ENCODE measurements at places on chromosomes 6 and 20.
A peak's percentile ranks its signal among the peaks of the same experiment; 100 is the strongest.

DNA sequence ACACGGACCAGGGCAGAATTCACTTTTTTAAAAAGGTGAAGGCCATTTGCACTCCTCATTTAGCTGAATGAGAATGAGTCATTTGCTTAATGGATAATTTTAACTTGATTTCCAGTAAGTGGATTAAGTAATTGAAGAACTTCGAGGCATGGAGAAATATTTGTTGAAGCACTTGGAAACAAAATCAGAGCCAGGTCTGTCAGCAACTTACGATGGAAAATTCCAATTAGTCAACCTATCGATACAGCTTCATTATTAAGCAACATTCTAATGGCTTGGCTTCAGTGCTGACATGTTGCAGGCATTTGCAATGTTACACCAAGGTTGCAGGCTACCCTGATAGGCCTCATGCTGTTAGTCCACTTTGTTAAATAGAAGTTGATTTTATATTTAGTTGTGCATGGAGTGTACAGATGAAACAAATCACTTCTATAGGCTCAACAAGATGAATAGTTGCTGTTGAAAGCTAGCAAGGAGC is 423.5 kb upstream of the SLC35B3 start:
- DNase-seq = no peak

DNA sequence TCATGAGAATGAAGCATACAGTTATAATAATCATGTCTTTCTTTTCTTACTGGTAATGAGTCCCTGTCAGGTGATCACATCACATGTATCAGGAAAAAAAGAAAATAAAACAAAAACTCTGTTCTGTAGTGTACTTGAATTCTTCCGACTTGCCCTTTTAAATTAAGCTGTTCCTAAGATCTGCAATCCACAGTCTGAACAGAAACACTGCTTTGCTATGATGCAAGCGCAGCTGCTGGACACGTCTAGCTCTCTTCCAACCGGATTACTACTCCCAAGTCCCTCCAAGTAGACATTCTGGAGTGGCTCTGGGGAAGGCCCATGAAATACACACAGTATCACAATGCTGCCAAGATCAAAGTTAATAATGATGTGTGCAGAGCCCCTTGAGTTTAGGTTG is 83.7 kb downstream of the FYN start:
- DNase-seq = no peak

GRCh38 chr6:154689493-154690255 is 43.5 kb upstream of the SCAF8 start:
- DNase-seq = no peak

GRCh38 chr6:112986321-112986720 is 639.2 kb downstream of the RFPL4B start:
- peak; percentile 1 for DNase-seq

GRCh38 chr20:24746351-24746685 is 202.8 kb upstream of the CST7 start:
- DNase-seq = no peak

DNA sequence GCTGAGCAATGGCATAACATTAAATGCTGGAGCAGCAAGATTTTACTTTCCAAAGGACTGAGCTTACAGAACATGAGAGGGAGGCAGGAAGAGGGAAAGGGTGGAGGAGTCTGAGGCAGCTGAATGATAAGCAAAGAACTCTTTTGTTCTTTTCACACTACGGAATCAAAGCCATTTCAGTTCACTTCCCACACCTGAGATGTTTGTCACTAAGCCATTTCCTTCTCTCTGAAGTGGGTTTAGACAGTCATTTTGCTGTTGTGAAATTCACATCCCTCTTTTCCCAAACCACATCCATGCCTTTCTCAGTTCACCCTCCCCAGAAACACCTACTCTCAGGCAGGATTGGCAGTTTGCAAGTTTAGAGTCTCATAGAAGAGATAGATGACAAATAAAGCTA is 267.9 kb downstream of the ADGRG6 start:
- no peak for DNase-seq

DNA sequence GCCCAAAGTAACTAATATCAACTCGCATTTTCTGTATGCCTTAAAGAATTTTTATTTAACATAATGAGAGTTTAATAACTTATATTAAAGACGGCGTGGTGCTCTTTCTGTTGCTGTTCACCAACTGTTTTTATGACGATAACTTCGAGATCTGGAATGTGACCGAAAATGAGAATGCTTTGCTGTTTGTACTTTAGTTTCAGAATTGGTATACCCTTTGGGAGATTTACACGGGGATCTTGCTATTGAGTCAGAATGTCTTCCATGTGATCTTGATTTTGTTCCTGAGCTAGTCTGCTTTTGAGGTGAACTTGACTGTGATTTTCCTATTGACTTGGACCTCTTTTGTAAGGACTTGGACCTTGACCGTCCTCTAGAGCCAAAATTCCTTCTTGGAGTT is 17.9 kb downstream of the PNRC1 start:
- DNase-seq = no peak

- DNase-seq = no peak
These were observed 784.2 kb downstream of the KIF16B start for GRCh38 chr20:15789079-15789478.

- DNase-seq = no peak
These were observed 40.6 kb upstream of the PTPRK start for GRCh38 chr6:128560966-128561365.

DNA sequence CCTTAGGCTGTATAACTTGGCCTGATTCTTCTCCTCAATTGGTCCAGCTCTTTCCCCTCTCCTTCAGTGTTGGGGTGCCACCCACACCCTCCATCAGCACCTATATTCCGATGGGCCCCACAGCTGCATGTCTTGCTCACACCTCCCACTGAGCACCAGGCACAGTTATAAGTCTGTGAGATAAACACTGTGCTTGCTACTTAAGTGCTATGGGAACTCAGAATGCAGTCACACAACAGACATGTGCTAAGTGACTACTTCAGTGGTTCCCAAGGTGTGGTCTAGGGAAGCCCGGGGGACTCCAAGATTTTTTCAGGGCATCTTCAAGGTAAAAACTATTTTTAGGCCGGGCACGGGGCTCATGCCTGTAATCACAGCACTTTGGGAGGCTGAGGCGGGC is 7.3 kb downstream of the ZC3H12D start:
- no peak for DNase-seq

GRCh38 chr20:32972181-32973076 is 31.8 kb downstream of the SUN5 start:
- no peak for DNase-seq

DNA sequence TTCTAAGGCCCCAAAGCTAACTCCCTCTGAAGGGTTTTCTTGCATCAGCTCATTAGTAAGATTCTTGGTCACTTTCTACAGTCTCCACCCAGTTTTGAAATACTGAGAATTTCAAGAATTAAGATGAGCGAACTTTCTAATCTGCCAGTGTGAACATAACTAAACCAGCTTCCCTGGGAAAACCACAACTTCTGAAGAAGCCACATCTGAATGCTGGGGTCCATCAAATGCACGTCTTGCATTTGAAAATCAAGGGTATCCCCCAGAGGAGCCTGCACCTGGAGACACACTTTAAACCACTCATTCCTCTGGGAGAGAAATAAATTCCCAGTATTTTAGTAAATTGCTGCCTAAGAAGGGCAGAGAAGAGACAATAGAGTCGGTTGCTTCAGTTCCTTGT is 292.1 kb upstream of the CDH4 start:
- DNase-seq = no peak

DNA sequence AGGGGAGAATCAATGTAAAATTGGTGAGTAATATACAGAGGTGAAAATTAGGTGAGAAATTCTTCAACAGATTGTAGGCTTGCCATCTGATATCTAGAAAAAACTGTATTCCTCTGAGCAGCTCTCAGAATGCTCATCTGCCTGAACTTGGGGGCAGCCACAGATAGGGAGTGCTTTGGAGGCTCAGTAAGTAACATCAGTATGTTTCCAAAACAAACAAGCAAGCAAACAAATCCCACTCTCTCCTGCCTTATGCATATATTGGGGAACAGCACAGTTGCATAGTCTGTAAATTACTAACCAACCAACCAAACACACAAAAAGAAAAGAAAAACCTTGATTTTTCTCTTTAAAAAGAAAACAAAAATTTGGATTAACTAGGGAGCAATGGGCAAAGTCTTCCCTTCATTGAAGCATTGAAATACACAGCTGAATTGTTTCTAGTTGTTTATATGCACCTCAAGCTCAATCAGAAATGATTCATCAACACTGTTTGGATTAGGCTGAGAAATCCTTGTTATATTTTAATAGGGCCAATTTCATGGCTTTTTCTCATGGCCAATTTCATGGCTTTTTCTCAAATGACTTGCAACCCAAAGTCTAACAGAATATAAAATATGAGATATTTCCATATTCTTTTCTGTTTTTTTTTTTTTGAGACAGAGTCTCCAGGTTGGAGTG is 50.1 kb upstream of the DEK start:
- DNase-seq = no peak

GRCh38 chr6:5462856-5463255 is 201.5 kb downstream of the FARS2 start:
- no peak for DNase-seq

DNA sequence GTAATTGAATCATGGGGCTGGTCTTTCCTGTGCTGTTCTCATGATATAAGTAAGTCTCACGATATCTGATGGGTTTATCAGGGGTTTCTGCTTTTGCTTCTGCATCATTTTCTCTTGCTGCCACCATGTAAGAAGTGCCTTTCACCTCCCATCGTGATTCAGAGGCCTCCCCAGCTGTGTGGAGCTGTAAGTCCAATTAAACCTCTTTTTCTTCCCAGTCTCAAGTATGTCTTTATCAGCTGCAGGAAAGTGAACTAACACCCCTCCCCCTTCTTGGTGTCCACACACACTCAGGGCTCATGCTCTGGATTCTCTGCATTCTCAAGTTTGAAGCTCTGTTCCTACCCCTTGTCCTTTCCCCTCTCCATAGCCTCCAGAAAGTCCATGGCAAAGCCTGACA is 107.1 kb downstream of the THBS2 start:
- DNase-seq = no peak

GRCh38 chr20:24643731-24644626 is 174.6 kb downstream of the SYNDIG1 start:
- DNase-seq = no peak

GRCh38 chr6:121032268-121033006 is 301.8 kb downstream of the TBC1D32 start:
- no peak for DNase-seq

GRCh38 chr6:89242574-89243330 is 25.6 kb upstream of the GABRR1 start:
- peak; percentile 34 for DNase-seq

DNA sequence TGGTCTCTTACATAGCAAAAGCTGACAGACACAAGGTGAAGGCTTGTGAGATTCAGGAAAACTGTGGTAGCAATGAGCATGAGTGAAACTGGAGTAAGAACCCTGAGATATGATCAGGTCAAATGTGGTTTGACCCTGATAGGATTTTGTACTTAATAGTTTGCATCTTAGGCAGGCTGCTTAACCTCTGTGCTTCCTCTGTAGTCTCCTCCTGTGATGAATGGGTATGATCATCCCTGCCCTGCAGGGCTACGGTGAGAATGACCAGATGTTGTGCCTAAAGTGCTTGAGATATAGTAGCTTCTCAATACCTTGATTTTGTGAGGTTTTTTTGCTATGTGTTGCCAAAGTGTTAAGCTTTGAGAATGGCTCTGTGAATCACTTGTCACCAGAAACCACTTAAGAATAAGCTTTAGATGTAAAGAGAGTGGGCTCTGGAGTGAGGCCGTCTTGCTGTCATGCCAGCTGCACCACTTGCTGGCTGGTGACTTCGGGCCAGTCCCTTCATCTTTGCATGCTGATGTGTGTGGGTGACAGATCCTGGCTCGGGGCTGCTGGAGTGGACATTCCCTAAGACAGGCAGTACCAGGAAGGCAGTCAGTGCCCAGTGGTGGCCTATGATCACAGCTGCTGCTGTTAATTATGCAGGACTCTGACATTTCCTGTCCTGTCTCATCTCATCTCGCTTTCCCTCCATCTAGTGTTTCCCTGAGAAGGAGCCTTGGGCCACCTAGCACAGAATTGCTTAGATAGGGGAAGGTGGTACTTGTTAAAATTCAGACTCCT is 254.7 kb downstream of the NFATC2 start:
- no peak for DNase-seq

DNA sequence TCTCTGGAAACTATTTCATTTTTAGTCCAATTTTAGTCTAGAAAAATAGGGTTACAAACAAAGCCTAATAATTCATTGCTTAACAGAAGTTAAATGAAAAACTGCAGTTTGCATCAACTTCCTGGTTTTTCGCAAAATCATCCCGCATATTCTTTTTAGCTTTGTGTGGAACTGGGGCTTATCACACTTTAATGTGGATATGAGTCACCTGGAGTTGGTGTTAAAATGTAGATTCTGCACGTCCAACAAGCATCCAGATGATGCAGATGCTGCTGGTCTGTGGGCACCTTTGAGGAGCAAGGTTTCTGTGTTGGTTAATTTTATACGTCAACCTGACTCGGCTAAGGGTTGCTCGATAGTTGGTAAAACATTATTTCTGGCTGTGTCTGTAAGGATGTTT is 126.1 kb downstream of the PLCB4 start:
- no peak for DNase-seq

DNA sequence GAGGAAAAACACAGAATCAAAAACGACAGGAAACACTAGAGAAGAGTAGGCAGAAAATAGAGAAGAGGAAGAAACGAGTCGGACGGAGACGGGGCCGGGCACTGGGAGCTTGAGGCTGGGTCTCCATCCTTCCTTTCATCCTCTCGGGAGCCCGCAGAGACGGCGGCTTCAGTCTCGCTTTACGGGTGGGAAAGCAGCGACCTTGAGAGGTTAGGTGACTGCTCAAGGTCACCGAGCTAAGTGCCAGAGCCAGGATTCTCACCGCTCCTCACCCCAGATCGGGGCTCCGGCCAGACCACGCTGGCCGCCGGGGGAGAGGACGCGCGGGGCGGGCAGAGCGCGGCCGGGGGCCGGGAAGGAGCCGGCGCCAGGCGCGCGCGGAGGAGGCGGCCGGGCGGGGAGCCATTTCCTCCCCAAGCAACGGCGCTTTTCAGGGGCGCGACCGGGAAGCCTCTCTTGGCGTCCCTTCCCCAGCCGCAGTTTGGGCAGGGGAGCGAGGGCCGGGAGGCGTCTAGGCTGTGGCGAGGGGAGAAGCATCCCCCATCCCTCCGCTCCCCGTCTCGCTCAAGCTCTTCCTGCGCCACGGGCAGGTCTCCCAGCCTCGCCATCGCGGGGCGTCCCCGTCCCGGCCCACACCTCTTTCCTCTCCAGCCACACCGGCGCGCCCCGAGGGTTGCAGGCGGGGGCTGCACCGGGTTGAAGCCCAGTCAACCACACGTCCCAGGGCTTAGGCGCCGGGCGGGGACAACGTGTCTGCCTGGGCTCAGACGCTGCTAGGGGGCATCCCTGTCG is 24.1 kb upstream of the MAP3K7 start:
- DNase-seq = no peak
